ENCODE measurements at places on chromosomes 5 and 9.

GRCh38 chr9:127130661-127131538, 8.5 kb upstream of the ANGPTL2 start:
- peak; percentile 90 for DNase-seq

DNA sequence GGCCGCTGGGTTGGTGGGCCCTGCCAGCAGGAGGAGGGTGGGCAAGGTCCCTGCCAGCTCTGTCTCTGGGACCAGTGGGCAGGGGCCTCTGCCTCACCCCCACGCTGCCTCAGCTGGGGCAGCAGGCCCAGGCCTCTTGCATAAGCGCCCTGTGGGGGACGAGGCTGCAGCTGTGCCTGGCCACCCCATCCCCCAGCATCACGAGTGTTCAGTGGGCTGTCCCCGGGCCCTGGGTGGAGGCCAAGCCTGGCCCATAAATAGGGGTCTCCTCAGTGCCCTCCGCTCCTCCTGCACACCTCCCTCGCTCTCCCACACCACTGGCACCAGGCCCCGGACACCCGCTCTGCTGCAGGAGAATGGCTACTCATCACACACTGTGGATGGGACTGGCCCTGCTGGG, at the start of gene PTGDS:
TSS of gene PTGDS (plus strand) at position 282 of the 400 bp plus-strand sequence. CDS start at position 357, 75 bp downstream.
- DNase-seq: no peak

DNA sequence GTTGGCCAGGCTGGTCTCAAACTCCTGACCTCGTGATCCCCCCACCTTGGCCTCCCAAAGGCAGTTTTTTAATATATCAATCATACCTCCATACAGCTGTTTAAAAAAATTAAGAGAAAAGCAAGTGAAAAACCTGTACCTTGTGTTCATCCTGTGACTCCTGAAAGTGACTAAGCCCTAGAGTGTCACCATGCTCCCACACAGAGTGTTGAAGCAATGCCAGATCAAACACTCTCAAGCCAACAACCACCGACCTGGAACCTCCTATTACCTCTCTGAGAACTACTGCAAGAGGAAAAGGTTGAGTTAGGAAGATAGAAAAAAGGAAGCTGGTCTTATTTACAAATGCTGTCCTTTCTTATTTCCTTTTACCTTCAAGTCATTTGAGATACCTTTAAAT, 123.5 kb downstream of the RASEF start:
- DNase-seq: no peak

DNA sequence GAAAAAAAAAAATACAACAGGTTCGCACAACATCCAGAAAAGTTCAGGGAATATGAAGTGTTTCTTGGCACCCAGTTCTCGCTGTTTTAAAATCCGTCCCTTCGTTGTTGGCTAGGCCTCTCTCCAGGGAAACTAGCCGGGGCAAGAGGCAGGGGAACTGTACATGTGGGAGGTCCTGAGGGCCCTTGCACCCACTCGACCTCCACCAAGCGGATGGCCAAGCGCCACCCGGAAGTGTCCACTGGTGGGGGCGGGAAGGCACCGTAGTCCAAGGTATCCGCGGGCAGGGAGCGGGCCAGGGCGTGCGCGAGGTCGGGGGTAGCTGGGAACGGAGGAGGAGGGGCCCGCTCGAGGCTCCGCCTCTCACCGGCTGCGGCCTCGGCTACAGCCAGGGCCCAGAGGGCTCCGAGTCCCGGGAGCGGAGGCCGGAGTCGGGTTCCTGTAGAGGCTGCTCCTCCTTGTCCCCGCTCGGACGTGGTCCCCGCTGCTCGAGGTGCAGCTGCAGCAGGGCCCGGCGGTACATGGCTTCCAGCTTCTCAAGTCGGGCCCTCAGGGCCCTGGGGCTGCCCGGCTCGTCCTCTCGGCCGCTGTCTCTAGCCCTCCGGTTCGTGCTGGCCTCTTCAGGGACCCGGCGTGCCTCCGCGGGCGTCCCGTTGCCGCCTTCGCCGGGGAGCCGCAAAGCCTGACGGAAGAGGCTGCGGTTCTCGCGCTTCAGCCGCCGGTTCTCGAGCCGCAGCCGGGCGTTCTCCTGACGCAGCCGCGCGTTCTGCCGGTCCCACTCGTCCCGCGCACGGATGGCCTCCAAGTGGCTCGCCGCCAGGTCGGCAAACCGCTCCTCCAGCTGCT, 720 bp downstream of the TUSC1 start:
- DNase-seq: no peak

DNA sequence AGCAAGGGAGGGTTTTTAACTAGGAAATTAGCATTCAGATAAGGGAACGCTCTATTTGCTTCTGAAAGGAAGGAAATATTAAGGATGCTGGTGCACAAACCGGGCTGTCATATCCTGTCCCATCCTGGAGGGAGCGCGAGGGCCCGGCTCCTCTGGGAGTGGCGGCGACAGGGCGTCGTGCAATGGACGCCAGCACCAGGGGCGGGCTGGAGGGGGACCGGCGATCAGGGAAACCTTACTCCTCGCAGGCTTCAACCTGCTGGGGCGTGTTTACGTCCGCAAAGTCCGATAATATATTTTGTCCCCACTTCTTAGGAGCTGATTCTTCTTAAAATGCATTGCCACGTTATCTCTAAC, 197.1 kb upstream of the TBCA start:
- DNase-seq: no peak

GRCh38 chr9:18707489-18708205, 233.7 kb downstream of the ADAMTSL1 start:
- DNase-seq: no peak

DNA sequence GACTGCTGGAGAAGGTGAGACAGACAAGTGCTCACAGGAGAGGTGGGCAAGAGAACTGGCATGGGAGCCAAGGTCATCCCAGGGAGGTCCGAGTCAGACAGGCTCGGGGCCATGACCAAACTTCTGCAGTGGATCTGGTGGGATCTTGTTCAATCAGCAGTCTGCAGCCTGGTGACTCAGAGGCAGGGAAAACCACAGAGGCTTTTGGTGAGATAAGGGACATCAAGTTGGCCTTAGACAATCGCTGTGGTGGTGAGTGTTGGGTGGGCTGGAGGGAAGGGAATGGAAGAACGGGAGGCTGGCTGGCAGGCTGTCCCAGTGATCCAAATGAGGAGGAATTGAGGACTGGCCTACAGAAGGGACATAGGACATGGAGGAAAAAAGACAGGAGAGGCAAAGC, 123.8 kb downstream of the TMEM174 start:
- DNase-seq: no peak

- DNase-seq: no peak
Measured at GRCh38 chr9:70861376-70861775, 260.0 kb downstream of the TRPM3 start.

GRCh38 chr5:169095410-169095960, 205.5 kb downstream of the SLIT3 start:
- DNase-seq: no peak

DNA sequence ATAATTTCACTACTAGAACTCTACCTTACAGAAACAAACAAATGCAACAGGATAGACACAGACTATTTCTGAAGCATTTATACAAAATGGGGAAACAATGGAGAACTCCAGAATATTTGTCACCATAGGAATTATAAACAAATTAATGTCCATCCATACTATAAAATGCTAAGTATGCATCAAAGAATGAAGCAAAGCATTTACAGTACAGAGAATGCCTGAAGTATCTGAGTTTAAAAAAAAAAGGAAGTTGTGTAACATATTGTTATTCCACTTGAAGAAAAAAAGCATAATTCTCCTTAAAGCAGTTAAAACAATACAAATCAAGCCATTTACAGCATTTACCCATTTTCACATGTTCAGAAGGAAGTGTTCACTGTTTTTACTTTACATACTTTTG, 53.0 kb downstream of the DROSHA start:
- DNase-seq: peak; percentile 11

DNA sequence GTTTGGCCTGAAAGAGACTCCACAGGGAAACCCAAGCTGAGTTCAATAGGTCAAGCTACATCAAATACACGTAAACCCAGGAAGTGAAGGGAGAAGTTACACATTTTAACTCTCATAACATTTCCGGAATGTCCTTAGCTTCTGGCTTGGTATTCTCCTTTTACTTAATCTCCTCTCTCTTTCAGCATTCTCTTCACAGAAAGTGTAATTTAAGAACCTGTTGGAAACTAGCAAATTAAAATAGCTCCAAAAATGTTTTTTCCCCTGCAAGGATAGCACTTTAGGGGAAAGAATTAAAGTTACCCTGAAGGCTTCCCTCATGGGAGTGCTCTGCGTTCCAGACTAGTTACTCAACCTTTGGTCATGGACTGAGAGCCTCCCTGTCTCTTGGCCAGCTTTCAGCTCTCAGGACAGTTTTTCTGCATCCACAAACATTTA, 292.7 kb upstream of the TARS1 start:
- DNase-seq: no peak

- no peak for DNase-seq
Measured at GRCh38 chr5:95985249-95985648, 23.6 kb upstream of the ELL2 start.

- DNase-seq: no peak
Measured at GRCh38 chr5:132251220-132251725, 6.2 kb upstream of the PDLIM4 start.

GRCh38 chr9:90830051-90830450, 28.4 kb downstream of the SYK start:
- DNase-seq: no peak

GRCh38 chr5:27594141-27594540, 555.8 kb upstream of the CDH9 start:
- no peak for DNase-seq

- no peak for DNase-seq
Measured at GRCh38 chr9:33114746-33115145, 38.3 kb upstream of the SMU1 start.

- DNase-seq: no peak
Measured at GRCh38 chr5:133250527-133250926, 198.7 kb downstream of the HSPA4 start.

DNA sequence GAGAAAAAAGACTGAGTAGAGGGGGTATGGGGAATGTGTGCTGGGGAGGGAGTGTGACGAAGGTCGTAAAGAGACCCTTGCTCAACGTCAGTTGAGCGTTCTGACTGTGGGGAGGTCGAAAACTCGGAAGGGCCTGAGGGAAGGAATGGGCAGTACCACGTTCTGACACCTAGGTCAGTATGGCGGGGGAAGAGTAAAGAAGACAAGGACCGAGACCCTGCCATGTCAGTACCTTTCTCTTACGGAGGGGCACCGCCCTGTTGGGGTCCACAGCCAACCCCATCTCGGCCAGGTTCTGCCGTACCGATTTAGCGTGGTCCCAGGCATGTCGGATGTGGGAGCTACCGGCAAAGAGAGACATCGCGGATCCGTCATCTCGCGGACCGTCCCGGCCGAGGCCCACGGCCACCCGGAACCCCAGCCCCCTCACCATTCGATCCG, 375 bp downstream of the NOP16 start:
- DNase-seq: no peak

DNA sequence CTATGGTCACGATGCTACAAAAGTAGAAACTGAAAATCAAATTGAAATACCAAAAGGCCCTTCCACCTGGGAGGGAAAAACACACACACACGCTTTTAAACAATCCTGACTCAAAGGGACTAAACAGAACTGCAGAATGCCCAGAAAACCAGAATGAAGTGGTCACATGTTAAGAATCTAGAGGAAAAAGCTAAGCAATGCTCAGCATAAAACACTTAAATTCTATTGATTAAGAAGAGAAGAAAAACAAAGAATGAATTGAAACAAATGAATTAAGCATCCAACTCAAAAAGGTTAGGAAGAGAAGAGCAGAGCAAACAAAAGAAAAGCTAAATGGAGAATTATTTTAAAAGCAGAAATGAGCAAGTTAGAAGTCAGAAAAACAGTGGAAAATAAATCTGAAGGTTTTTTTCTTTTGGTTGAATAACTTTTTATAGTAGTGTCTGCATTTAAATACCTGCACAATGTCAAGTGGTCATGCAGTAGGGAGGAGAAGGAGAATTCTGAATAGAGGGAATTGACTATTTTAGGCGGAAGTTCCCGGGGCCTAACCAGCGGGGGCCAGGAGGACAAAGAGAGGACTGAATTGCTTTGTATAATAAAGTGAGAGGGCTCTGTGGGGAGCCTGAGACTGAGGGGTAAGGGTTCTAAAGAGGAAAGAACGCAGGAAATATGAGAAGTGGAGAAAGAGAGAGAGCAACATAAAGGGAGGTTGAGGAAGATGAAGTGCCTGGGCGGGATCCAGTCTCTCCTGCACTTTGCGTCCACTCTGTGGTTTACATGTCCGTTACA, 146.8 kb downstream of the ATPSCKMT start:
- no peak for DNase-seq

DNA sequence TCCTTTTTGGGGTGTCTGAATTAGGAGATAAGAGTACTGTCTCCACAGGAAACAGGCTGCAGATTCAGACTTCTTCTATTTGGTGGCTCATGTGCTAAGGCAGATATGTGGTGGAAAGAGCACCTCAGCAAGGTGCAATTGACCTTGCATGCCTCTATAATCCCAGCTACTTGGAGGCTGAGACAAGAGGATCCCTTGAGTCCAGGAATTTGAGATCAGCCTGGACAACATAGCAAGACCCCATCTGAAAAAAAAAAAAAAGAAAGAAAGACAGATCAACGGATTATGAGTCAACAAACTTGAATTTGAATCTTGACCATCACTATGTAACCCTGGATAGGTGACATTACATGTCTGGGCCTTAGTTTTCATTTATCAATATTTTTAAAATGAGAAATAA, 44.4 kb downstream of the RFK start:
- DNase-seq: no peak

- peak; percentile 17 for DNase-seq
Measured at GRCh38 chr9:104987743-104988142, 59.8 kb upstream of the ABCA1 start.

DNA sequence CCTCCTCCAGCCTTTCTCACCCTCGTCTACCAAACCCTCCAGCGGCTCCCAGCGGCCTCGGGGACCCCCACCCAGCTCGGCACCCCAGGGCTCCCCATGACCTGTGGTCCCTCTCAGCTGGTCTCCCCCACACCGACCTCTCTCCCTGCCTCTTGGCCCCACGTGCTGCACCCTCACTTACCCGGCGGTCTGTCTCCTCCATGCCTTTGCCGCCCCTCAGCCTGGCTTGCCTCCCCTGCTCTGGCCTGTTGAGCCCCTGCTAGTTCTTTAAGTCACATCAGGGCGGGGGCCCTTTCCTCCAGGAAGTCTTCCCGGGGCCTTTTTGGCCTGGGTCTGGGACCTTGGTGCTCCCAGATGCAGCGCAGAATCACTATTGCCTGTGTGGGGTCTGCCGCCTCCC, 81.5 kb downstream of the LMX1B start:
- no peak for DNase-seq

DNA sequence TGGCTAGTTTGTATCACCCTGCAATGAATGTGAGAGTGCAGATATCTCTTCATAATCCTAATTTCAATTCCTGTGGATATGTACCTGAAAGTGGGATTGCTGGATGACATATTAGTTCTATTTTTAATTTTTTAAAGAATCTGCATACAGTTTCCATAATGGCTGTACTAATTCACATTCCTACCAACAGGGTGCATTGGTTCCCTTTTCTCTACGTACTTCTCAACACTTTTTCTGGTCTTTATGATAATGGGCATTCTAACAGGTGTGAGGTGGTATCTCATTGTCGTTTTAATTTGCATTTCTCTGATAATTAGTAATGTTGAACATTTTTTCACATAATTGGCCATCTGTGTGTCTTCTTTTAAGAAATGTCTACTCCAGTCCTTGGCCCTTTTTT, 927.5 kb downstream of the DTWD2 start:
- DNase-seq: no peak
